ENCODE measurements at places on chromosomes 13 and 19. TPM values are rescaled to one million over a fixed set of nuclear protein-coding genes. Genes with fewer than 3 reads are reported as not detected.

Gene TNFSF13B
- total RNA-seq: 0.94 TPM

Gene CEACAM4
- total RNA-seq: not detected

Gene NTF4
- not detected for total RNA-seq

Gene SIGLEC11
- 0.09 TPM for total RNA-seq

Gene CNN1
- 6.9 TPM for total RNA-seq

Gene PSPN
- 1.6 TPM for total RNA-seq

Gene KLK2
- not detected for total RNA-seq

Gene KLK15
- total RNA-seq: 0.09 TPM

Gene IGFL1
- total RNA-seq: not detected

Gene PABPC3
- 0.09 TPM for total RNA-seq

Gene SLC25A41
- total RNA-seq: under 0.01 TPM

Gene NAT14
- total RNA-seq: 15.5 TPM

Gene SHISA2
- 3.1 TPM for total RNA-seq

Gene ENOX1
- total RNA-seq: 1.4 TPM

Gene FARP1
- 17.5 TPM for total RNA-seq

Gene RNF17
- total RNA-seq: not detected

Gene CAPN12
- total RNA-seq: not detected

Gene OR10H1
- total RNA-seq: not detected

Gene CGB5
- not detected for total RNA-seq

Gene PODNL1
- 0.09 TPM for total RNA-seq

Gene KCNN4
- total RNA-seq: 0.90 TPM

Gene CLEC17A
- total RNA-seq: not detected

Gene SLC10A2
- total RNA-seq: not detected

Gene PBX4
- total RNA-seq: not detected

Gene FEM1A
- 14.8 TPM for total RNA-seq

Gene CEACAM20
- not detected for total RNA-seq

Gene TEX30
- 20.6 TPM for total RNA-seq

Gene NOTCH3
- total RNA-seq: 0.99 TPM

Gene PRSS57
- not detected for total RNA-seq

Gene PCDH20
- not detected for total RNA-seq

Gene ACER1
- not detected for total RNA-seq

Gene ELSPBP1
- not detected for total RNA-seq

Gene ZNF90
- not detected for total RNA-seq

Gene FFAR1
- not detected for total RNA-seq

Gene OR4F17
- total RNA-seq: not detected

Gene NRTN
- total RNA-seq: not detected

Gene LILRB2
- total RNA-seq: not detected

Gene DLEU7
- total RNA-seq: not detected

Gene C19orf85
- not detected for total RNA-seq

Gene GARIN5B
- not detected for total RNA-seq

Gene LPAR6
- total RNA-seq: 17.0 TPM

Gene HAUS5
- total RNA-seq: 6.7 TPM

Gene FCER2
- total RNA-seq: not detected

Gene KLK6
- total RNA-seq: 0.09 TPM

Gene CEACAM5
- not detected for total RNA-seq

Gene CERS1
- 4.5 TPM for total RNA-seq

Gene CDC42EP5
- total RNA-seq: 34.8 TPM

Gene TMC4
- total RNA-seq: not detected
